ENCODE measurements at places on chromosomes 16 and 17.

- DNase-seq, result no peak
Measured at GRCh38 chr16:12300945-12301500, 324.5 kb downstream of the SNX29 start.

DNA sequence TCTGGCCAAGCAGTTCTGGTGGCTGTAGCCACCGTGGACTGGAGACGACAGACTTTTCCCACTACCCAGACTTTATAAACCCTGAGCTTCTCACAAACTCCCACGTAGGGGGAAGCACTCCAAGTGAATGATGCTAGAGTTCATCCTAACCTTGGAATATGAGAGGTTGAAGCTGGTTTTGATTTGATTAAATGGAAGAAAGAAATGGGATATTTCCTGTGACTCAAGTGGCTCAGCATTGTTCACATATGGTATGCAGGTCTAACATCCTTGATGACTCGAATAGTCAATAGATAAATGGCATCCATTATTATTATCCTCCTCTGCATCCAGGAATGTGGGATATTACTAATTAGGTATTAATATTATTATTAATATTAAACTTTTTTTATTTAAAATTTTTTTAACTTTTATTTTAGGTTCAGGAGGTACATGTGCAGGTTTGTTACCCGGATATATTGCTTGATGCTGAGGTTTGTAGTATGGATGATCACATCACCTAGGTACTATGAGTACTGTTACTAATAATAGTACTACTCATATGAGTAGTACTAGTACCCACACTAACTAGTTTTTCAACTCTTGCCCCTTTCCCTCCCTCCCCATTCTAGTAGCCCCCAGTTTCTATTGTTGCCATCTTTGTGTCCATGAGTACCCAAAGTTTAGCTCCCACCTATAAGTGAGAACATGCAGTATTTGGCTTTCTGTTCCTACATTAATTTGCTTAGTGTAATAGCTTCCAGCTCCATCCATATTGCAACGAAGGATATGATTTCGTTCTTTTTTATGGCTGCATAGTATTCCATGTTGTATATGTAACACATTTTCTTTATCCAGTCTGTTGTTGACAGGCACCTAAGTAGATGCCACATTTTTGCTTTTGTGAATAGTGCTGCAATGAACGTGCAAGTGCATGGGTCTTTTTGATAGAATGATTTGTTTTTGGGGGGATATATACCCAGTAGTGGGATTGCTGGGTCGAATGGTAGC lies 22.9 kb downstream of the PIK3R6 start:
- DNase-seq, result no peak

DNA sequence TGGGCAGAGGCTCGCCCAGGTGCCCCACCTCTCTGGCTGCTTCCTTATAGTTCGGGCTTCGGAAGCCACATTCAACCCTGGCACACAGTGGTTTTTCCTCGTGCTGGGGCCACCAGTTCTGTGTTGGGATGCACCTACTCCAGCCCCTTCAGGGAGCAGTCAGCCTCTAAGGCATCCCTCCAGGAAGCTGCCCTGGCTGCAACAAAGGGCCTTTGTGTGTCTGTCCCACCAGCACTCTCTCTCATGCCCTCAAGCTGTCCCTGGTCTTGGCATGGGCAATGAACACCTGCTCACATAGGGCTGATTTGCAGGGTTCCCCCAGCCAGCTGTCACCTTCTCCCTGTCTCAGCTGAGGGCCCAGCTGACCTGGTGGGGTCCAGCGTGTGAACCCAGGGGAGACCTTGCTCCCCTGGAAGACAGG lies 754 bp upstream of the NOXO1 start:
- no peak for DNase-seq

DNA sequence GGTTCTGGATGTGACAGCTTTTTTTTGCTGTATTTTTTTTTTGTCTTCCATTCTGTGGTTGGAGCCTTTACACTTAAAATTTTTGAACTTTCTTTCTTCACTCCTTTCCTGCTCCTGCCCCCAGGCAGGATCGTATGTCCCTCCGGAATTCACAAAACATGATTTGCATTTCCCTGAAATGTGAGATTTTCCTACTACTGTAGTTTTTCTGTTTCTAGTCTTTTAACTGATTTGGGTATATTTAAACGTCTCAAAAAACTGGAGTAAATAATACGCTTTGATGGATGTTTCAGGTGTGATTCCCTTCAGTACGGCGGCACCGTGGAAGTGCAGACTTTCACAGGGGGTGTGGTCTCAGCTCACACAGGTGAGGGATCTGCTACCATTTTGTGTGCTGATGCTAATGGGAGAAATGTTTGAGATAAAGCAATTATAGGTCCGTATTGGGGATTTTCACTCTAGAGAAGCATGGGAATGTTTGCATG lies 686 bp downstream of the SRCAP start:
- DNase-seq, result no peak

DNA sequence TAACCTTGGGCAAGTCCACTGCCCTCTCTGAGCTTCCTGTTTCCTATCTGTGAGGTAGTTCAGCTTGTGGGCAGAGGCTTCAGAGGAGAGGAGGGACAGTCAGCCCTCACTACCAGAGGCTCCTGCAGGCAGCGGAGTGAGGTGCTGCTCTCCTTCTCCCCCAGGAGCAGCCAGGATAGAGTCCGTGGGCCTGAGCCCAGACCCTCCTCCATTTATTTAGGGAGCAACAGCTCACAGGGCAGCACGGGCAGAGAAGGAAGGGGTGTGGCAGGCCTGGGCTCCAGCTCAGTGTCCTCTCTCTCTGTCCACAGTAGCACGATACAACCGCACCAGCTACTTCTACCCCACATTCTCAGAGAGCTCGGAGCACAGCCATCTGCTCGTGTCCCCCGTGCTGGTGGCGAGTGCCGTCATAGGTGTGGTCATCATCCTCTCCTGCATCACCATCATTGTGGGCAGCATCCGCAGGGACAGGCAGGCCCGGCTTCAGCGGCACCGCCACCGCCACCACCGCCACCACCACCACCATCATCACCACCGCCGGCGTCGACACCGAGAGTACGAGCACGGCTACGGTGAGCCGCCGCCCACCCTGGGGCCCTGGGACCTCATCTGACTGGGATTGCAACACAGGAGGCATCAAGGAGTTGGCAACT lies 42.3 kb downstream of the BEAN1 start:
- DNase-seq, result no peak

DNA sequence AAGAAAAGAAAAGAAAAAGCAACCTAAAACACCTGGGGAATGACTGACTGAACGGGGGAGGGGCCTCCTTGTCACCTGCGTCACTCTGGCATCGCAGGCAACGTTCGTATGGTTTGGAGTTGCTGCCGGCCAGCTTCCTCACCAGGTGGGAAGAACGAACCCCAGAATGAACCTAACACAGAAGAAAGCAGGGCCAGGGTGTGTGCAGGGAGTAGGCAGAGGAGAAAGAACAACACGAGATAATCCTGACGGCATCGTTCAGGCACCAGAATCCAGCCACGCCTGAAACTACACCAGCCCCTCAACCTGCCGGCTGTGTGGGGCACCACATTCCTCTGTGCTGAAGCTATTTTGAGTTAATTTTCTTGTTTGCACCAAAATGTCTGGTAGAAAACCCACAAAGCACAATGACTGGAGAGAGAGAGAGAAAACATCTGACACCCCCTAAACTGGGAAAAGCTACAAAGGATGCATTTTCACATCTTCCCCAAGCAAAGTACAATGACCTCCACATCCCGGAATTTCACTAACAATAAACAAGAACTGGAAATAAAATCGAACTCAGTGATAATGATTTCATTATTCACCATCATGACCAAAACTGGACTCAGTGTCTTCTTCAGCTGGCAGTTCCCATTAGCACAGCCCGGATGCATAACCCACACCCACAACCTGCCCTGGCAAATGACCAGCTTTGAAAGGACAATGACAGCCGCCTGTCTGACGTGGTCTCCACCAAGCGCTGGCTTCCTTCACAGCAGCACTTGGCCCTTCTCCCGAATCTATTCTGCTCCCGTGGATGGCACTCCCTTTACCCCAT lies 23.6 kb downstream of the RAB40B start:
- no peak for DNase-seq

- no peak for DNase-seq
Measured at GRCh38 chr16:19680881-19681340, 37.1 kb downstream of the KNOP1 start.

- no peak for DNase-seq
Measured at GRCh38 chr17:67503184-67503583, 126.1 kb downstream of the PITPNC1 start.

DNA sequence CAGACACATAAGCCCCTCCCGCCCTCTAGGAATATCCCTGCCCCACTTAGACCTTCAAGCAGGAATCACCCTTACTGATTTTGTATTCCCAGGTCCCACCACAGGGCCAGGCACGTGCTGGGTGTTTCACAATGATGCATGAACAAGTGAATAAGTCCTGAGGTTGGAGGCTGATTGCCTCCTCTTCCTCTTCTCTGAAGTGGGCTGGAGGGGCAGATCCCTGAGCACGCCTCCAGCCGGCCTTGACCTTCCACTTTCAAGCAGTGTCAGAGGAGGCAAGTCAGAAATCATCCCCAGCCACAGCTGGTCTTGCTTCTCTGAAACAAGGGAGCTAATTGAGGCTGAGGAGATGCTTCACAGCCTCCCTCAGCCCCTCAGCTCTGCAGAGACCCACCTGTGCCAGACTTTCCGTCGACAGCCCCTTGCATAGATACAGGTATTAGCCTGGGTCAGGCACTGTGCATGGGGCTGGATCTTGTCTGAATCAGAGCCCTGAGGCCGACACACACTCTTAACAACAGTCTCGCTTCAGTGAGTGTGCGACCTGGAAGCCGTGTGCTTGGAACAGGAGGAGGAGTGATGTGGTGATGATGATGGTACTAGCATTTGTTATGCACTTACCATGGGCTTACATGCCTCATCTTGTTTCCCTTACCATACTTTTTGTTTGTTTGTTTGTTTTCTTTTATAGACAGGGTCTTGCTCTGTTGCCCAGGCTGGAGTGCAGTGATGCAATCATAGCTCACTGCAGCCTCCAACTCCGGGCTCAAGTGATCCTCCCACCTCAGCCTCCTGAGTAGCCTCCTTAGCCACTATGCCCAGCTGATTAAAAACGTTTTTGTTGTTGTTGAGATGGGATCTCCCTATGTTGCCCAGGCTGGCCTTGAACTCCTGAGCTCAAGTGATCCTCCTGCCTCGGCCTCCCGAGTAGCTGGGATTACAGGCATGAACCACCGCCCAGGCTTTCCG lies 15.0 kb downstream of the MRM1 start:
- DNase-seq, result no peak

GRCh38 chr17:693791-694638 lies 20.6 kb downstream of the VPS53 start:
- DNase-seq, result no peak

Data from glutamatergic neuron (in vitro differentiated cells).